Fibroblast of gingiva (primary cell): ENCODE measurements at places on chromosomes 11 and 22.

- no peak for DNase-seq
Measured at GRCh38 chr11:3341298-3341697, 37.6 kb downstream of the ZNF195 start.

GRCh38 chr11:131944736-131945135 is 574.3 kb downstream of the NTM start:
- DNase-seq = peak; percentile 66

DNA sequence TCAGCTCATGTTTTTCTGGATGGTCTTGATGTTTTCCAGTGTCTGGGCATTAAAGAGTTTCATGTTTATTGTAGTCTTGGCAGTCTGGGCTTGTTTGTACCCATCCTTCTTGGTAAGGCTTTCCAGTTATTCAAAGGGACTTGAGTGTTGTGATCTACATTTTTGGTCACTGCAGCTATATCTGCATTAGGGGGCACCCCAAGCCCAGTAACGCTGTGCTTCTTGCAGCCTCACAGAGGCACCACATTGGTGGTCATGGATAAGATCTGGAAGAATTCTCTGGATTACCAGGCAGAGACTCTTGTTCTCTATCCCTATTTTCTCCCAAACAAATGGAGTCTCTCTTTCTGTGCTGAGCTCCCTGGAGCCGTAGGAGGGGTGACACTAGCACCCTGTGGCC is 451.5 kb upstream of the FAT3 start:
- no peak for DNase-seq

- DNase-seq = no peak
Measured at GRCh38 chr11:27557226-27557625, 50.7 kb upstream of the LIN7C start.

DNA sequence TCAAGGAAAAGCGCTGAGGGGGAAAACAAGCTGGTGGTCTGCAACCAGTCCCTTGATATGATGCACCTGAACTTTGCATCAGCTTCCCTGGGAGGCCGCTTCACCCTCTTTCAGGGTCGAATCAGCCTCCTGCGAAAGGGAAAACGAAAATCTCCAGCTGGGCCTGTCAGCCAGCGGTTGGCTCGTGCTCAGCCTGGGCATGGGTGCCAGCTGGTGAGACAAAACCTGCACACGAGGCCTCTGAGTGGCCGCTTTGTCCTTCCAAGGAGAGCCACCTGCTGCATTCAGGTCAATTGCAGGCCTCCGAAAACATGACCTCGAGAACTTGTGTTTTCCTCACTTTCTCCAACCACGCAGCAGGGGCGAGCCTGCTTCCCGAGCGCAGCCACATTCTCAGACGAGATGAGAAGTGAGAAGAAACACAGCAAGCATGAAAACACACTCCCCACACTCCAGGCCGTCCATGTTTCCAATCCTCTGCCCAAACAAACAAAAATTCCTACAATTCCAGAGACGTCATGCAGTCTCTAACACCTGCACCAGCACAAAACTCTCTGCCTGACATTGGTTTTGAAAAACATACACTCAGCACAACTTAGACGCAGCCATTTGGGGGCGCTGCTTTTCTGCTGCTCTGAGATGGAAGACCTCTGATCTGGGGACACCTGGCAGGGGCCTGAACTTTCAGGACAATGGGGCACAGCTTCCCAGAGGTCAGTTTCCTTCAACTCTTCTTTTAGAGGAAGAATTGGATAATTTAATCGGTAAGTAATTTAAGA is 77.1 kb downstream of the DHCR7 start:
- no peak for DNase-seq

GRCh38 chr11:128331317-128331716 is 256.0 kb downstream of the ETS1 start:
- DNase-seq = no peak

- no peak for DNase-seq
Measured at GRCh38 chr11:118521892-118522311, 5.4 kb upstream of the TTC36 start.

- DNase-seq = no peak
Measured at GRCh38 chr11:30733748-30734147, 147.6 kb upstream of the MPPED2 start.

GRCh38 chr11:82810738-82811137 is 77.1 kb upstream of the FAM181B start:
- DNase-seq = no peak

DNA sequence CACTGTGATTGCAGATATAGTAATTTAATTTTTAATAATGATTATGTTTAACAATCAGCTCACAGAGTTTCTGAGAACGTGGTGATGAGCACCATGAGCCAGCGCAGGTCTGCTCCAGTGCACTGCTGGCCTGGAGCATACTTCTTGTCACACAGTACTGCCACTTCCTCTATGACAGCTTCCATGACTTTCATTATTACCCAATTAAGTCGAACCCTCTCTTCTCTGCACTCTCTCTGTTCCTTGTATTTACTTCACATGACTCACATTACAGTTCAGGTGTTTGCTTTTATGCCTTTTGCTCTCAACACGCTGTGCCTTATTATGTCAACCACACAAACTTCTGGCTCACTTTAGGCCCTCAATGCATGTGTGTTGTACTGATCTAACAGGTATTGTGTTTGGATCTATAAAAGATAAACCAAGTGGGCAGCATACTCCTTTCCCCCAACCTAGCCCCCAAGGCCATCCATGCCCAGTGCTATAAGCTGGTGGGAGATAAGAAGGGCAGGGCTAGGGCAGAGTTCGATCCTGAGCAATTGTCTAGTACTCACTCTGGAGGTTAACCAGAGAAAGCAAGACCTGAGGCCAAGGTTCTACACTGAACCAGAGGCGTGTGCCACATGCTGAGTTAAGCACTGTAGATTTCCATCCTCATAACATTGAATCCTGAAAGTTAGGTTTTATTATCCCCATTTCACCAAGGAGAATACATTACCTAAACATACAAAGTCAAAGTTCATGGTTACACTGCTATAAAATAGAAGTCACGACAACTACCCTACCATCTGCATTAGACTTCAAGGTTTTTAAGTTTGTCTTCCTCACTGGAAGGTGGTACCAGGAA is 356.5 kb downstream of the INSC start:
- no peak for DNase-seq

DNA sequence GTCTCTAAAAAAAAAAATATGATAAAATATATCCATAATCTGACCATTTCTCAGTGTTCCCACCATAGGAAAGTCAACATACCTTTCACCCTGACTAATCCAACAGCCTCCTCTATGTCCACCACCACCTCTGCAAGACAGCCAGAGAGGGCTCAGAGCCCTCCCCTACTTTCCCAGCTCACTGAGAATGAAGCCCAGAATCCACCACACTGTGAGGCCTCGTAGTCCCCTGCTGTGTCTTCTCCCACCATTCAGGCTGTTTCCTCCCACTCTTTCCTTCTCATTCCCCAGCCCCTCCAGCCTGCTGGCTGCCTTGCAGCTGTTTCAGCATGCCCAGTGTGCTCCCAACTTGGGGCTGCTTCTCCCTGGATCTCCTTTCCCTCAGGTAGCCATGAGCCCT is 27.0 kb downstream of the SGSM3 start:
- no peak for DNase-seq

DNA sequence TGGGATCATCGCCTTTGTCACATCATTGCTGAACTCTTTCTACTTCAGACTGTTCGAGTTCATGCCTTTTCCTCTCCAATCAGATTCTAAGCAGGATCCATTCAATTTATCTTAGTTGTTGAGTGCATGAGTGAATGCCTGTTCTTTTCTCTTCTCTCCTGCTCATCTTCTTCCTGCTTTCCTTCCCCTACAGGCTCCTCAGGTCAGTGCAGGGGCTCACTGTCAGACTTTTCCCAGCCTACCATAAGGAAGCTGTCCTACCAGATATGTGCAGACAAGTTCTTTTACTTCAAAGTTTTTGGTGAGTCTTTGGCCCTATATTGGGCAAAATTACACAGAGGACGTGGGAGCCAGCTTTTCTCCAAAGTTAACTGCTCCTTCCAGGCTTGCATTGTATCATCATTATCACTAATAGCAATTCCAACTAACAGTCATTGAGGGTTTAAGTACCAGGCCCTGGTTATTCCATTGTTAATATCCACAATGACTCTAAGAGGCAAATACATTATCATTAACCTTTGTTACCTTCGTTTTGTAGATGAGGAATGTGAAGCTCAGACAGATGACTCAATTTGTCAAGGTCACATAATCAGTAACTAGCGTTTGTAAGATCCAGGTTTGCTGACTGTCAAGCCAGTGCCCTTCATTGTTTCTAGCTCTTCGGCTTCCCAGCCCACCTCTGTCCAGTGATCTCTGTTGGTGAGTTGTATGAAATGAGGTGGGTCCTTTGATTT is 30.4 kb downstream of the OR6Q1 start:
- no peak for DNase-seq

DNA sequence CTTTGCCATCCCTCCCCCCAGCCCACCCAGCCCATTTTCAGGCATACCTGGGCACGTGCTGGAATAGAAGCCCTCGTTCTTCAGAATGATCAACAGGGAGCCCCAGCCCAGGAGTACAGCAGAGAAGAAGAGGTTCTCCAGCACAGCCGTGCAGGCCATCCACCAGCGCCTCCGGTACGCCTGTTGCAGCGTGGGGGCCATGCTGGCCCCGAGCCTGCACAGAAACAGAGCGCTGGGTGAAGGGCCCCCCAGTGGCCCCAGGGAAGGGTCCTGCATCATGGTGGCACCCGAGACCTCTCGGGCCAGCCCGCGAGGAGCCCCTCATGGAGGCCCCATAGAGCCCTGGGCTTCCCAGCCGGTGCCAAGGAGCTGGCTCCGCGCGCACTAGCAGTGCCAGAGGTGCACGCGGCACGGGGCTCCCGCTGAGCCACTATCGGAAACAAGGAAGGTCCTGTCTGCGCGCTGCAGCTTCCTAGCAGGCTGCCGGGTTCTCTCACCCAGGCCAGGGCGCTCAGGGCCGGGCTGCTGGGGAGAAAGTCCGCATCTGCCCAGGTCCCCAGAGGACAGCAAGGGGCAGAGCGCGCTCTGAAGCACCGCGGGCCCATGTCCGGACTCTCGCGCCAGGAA is 1.5 kb downstream of the SLC43A1 start:
- DNase-seq = peak; percentile 30

GRCh38 chr11:17992916-17993315 is 19.9 kb downstream of the SERGEF start:
- DNase-seq = peak; percentile 43

DNA sequence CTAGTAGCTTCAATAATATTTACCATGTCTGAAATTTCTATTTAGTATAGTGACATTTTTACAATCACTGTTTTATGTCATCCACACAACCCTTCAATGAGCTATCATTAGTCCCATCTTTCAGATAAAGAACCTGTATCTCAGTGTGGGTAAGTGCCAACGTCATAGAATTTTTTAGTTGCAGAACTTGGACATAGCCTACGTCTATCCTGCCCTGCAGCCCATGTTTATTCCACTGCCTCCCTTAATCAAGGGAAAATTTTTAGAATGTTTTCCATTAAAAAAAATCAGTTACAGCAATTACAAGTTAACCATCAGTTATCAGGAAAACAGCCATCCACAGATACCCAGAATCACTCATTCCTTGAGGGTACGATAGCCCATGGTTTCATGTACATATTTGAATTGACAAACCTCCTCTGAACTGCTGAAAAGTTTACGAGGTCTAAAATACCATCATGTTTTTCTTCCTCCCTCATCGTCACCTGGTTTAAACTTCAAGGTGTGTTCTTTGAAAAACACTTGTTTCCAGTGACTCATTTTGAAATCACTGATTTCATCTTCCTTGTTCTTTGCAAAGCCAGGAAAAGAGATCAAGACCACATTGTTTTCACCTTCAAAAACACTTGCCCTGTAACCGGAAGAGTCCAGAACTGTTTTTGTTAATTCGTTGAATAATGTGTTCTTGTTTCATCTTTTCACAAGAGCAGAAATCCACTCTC is 100.9 kb downstream of the FAM76B start:
- DNase-seq = no peak

DNA sequence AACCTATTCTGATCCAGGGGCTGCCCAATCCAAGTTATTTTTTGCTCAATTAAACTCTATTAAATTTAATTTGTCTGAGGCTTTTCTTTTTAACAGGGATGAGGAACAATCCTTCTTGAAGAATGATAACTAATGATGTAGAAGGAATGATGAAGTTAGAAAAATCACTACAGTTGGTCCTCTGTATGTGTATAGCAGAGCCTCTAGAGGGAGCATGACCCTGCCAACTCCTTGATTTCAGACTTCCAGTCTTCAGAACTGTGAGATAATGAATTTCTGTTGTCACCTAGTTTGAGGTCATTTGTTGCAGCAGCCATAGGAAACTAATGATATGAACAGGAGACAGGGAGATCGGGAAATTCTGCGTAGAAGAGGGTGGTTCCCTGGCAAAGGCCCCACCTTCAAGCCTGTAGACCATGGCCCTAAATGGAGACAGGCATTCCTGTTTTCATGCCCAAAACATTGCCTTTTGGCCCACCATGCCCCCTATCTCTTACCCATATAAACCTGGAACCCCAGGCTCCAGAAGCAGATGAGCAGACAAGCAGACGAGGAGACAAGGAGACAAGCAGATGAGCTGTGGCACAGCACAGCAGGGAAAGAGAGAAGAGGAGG is 7.7 kb upstream of the QSER1 start:
- peak; percentile 9 for DNase-seq

DNA sequence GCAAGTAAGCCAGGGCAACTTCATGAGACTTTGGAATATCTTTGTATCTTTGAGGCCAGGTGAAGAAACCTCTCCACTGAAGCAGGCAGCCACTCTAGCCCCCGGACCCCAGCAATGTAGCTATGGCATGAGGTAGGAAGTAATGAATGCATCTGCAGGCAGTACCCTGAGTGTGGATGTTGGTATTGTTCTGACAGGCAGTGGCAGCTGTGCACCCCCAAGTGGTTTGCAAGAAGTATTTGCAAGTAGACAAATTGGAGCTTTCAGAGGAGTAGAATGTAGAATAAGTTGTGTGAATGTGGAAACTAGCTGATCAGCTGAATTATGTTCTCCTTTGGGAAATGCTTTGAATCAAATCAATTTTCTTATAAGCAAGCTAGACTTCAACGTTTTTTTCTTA is 194.4 kb upstream of the PGR start:
- DNase-seq = no peak

GRCh38 chr11:112345706-112346105 is 85.0 kb upstream of the PLET1 start:
- DNase-seq = no peak

DNA sequence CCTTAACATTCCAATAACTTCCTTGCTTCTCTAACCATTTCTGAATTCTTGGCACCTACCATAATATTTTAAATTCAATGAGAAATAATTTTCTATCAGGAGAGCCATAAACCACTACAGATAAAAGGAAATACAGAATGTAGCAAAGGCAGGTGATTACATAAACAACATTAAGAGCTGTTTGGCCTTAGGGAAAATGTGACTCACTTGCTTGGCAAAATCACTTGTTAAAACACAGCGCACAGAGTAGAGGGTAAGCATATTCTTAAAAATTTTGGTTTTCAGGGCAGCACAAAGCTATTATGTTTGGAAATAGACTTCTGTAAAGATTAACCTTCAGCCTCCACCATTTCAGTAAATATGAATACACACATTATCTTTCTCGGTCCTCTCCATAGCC is 26.4 kb downstream of the IZUMO1R start:
- no peak for DNase-seq
